ENCODE measurements at places on chromosomes 12 and 14.

DNA sequence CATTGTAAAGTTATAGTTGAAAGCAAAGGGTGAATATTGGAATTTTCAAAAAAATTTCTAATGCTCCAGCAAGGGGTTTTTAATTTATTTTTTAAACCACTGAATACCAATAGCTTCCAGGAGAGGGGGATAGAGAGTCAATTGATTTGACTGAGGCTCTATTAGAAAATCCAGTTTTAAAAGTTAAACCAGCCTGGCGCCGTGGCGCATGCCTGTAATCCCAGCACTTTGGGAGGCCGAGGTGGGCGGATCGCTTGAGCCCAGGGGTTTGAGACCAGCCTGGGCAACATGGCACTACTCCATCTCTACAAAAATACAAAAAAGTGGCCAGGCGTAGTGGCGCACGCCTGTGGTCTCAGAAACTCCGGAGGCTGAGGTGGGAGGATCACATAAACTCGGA lies 150.1 kb downstream of the SLC38A4 start:
- no peak for DNase-seq

DNA sequence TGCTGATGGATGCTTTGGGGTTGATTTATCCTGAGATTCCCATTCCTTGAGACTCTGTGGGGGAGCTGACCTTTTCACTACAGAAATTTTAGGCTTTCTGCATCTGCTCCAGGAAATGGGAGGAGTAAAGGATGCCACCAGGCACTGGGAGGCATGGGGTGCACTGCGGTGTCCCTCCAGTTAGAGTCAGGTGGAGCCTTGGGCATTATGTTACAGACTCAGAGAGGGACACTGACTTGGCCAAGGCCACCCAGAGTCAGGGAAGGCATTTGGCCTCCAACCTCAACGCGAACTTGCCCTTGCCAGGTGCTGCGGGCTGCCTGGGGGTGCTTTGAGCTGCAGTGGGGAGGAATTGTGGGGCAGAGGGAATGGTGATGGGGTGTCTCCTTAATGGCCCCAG lies 58.0 kb upstream of the TBX3 start:
- no peak for DNase-seq

GRCh38 chr14:31341280-31341679 lies 79.1 kb downstream of the HEATR5A start:
- DNase-seq, result no peak

DNA sequence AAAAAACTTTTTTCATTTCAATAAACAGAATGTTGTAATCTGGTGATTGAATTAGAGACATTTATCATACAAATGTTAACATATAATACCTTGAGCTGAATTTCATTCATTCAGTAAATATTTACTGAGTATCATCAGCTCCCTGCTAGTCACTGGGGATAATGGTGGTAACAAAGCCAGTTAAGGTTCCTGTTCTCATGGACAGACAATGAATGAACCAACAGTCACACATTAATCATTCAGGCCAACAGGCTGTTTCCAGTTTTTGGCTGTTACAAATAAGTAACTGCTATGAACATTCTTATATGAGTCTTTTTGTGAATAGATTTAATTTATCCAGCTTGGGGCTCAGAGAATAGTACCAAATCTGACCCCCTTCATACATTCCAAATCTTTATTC lies 13.5 kb downstream of the EXD2 start:
- DNase-seq, result no peak

GRCh38 chr12:92136026-92136730 lies 9.5 kb downstream of the BTG1 start:
- DNase-seq, result no peak

- DNase-seq, result peak; percentile 88
These were observed 124.6 kb downstream of the RFLNA start for GRCh38 chr12:124419292-124420040.

DNA sequence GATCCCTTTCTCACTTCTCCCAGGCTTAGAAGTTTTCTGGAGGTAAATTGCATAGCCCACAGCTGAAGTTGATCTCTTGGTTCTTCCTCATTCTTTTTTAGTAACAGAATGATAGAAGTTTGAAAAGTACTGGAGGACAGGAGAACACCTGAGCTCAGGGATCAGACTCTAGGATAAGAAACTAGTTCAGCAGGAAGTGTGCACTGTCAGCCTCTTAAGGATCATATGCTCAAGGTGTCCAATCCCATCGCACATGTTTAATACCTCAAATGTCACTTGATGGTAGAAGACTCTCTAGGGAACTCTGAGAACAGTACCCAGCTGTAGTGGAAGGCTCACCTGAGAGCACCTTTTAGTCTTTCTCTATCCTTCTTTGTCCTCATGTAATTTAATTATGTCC lies 14.7 kb upstream of the LIMA1 start:
- peak; percentile 7 for DNase-seq

GRCh38 chr14:55285048-55285652 lies 13.9 kb downstream of the FBXO34 start:
- DNase-seq, result no peak

DNA sequence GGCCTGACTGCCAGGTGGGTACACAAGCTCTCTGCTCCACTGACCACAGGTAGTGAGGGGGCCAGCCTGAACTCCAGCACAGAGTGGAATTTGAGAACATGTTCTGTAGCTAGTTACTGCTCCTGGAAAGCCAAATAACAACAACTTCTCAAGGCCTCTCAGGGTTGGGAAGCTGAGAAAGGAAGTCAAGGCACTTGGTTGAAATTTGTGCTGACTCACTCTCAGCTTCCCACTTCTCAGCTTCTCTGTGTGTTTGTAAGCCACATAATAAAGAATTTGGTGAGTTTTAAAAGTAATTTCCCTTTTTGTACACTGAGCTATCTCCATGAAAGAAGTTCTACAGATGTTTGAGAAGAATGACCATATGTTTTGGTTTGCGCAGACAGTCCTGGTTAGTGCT lies 234.9 kb downstream of the KTN1 start:
- no peak for DNase-seq

DNA sequence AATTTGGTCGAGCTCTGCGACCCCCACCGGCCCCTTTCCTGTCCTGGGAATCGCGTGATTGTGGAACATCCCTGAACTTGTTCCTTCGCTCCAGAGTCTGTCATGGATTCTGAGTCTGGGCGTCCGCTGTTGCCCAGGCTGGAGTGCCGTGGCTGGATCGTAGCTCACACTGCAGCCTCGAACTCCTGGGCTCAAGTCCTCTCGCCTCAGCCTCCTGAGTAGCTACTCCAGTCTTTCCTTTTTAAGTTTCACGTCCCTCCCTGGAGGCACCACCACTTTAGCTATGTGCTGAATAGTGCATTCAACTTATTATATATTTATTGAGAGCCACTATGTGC lies 698 bp downstream of the ACOT6 start:
- DNase-seq, result no peak

- no peak for DNase-seq
These were observed 9.3 kb downstream of the TPCN1 start for GRCh38 chr12:113230315-113231234.

- DNase-seq, result no peak
These were observed 149.0 kb downstream of the TGFB3 start for GRCh38 chr14:75832621-75833297.

DNA sequence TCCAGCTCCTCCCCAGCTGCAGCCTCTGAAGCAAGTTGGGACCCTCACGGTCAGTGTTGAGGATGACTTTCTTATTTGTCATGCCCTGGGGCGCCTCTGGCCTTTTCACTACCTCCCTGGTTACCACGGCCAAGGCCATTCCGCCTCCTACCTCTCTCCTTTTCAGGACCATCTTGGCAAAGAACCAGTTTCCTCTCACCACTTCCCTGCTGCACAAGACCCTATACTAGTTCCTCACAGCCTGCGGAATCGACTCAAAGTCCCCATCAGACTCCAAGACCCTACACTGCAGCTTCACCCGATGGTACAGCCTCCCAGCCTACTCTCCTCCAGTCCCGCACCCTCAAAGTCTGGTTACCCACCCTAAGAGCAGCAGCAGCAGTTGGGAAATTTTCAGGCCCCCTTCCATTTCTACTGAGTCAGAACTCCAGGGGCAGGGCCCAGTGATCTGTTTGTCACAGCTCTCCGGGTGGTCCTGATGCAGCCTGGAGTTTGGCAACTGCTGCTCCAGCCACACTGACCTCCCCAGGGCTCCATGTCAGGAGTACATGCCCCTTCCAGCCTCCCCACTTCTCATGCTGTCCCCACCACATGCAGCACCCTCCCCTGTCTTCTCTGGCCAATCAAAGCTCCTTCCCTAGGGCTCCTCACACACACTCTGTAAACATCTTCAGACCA lies 5.4 kb downstream of the VWF start:
- DNase-seq, result no peak

- DNase-seq, result no peak
These were observed 35.2 kb downstream of the EGLN3 start for GRCh38 chr14:33915682-33916081.

DNA sequence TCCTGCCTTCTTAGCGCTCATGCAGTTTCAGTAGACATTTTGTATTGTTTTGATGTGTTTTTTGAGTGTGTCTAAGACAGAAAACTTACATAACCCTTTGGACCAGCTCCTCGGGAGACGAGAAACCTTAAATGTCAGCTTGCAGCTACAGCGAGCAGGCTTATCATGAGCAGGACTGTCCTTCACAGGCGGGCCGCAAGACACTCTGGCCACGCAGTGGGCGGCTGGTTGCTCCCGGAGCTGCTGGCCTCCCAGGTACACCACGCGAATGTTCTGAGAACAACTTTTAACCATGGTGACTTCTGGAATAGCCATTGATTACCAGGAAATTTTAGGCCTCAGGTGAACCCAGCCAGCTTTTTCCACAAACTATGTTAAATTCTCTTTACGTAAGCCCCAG lies 164.1 kb upstream of the DIO3 start:
- no peak for DNase-seq

DNA sequence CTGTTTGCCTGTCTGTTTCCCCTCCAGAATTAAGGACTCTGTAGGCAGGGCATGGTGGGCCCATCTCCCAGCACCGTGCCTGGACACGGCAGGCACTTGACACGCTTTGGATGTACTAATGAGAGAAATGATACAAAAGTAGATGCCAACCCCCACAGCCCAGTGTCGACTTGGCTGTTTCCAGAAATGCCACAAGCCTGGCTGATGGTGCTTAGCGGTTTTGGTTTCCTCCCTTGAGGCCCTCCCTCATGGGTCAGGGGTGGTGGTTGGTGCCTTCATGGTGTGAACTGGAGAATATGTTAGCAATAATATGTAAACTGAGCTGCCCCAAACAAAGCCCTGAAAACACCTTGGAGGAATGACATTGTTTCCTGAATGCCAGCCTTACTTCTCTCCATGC lies 55.5 kb upstream of the ESRRB start:
- DNase-seq, result no peak

GRCh38 chr12:105954951-105955931 lies 183.5 kb downstream of the NUAK1 start:
- no peak for DNase-seq

GRCh38 chr12:7289743-7290142 lies 14.1 kb upstream of the ACSM4 start:
- no peak for DNase-seq

DNA sequence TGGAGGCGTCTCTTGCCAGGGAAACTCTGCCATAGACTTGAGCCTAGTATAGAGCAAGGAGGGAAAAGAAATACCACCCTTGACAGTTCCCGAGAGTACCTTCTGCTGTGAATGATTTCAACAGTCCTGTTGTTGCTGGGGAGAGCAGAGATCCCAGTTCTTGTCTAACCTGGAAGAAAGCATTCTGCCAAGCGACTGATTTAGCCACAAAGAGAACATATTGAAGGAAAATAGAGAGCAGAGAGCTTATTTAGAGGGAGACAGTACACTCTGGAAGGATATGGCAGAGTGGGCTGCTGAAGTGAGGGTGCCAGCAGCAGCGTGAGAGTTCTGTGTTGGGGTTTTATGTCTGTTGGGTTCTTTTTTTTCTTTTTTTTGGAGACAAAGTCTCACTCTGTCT lies 966.9 kb upstream of the TMEM132C start:
- DNase-seq, result no peak

- no peak for DNase-seq
These were observed 37.8 kb downstream of the SRRM4 start for GRCh38 chr12:119019166-119019565.

GRCh38 chr14:56193347-56193746 lies 75.1 kb downstream of the PELI2 start:
- DNase-seq, result no peak

- DNase-seq, result no peak
These were observed 27.4 kb downstream of the SINHCAF start for GRCh38 chr12:31298515-31298910.

DNA sequence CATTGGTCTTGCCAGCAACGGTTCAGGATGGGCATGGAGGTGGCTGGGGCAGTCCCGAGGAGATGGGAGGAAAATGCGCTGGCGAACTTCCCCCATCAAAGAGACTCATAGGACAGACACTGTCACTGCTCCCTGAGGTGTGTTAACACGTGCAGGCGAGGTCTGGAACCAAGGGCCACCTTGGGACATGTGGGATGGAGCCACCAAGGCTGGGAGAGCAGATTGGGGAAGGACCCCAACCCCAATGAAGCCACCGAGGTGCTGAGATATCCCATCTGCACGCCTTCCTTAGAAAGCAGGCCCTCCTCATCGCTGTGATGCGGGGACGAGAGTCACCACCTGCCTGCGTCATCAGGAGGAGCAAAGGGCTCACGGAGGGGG lies 16.9 kb upstream of the BEGAIN start:
- no peak for DNase-seq

- DNase-seq, result no peak
These were observed 232.4 kb downstream of the RGS6 start for GRCh38 chr14:72164420-72165228.

- DNase-seq, result peak; percentile 96
These were observed at the start of gene YARS2 for GRCh38 chr12:32755654-32756475. Gene YARS2, minus strand, starts transcription at chr12:32755897. Its CDS starts 23 bp downstream, at chr12:32755874.

- DNase-seq, result no peak
These were observed 393.3 kb upstream of the PRICKLE1 start for GRCh38 chr12:42982828-42983227.

DNA sequence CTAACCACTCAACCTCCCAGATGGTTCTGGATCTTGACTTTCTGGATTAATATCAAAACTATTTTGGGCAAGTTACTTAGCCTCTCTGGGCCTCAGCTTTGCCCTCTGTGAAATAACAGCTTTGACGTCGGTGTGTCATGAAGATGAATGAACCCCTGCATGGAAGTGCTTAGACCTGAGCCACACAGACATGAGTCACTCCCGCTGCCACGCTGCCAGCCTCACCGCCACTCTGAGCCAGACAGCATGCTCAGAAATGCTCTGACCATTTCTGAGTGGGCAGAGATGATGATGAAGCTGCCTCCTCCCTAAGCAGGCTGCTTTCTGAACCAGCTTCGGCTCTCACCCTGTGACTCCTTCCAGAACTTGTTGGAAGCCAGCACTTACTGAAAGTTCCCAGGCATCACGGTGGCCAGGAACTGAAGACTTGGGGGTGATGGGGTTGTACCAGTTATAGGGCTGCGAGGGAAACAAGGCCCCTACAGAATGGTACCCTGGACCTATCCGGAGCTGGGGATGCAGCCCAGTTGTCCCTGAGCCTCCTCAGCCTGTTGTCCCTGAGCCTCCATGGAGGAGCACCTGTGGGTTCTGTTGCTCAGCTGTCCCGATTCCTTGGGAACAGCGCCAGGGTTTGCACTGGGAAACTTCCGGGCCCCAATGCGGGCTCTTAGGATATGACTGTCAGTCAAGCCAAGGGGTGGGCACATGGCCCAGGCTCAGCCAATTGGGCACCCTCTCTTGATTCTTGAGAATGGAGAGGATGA lies 2.0 kb upstream of the CCDC197 start:
- DNase-seq, result no peak

- no peak for DNase-seq
These were observed 615.9 kb downstream of the VRK1 start for GRCh38 chr14:97413022-97413539.

- DNase-seq, result no peak
These were observed 107.5 kb upstream of the C14orf180 start for GRCh38 chr14:104472073-104472472.
